ENCODE measurements at places on chromosomes 7 and 10.

- DNase-seq: no peak
Observed at GRCh38 chr7:154415709-154416399, 363.7 kb downstream of the DPP6 start.

DNA sequence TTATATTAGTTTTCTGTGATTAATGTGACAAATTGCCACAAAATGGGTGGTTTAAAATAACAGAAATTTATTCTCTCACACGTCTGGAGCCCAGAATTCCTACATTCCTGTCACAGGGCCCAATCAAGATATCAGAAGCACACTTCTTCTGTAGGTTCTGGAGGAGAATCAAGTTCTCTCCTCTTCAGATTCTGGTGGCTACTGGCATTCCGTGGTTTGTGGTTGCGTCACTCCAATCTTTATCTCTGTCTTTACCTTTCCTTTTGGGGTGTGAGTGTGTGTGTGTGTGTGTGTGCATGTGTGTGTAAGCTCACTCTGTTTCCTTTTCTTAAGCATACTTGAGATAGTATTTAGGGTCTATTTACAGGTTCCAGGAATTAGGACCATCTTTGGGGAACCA is 115.5 kb upstream of the DKK1 start:
- DNase-seq: peak; percentile 26

GRCh38 chr7:28979776-28980175 is 21.6 kb upstream of the TRIL start:
- DNase-seq: no peak

DNA sequence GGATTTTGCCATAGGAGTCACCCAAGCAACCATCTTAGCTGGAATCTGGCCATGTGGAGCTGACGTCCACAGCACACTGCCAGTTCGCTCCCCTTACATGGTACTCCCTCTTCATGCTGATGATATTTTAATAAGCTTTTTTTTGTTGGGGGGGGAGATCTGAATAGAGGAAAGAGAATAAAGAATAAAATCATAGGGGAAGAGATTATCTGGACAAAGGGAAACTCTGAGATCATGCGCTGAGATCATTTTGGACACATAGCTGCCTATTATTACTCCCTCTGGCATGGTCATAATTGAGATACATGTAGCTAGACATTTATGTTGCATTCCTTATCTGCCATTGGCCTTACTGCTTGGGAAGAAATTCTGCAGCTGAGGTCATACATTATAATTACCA is 282.7 kb downstream of the HTR7 start:
- no peak for DNase-seq

- no peak for DNase-seq
Observed at GRCh38 chr7:41877118-41877517, 174.2 kb upstream of the INHBA start.

GRCh38 chr7:121431996-121432395 is 35.9 kb upstream of the FAM3C start:
- DNase-seq: no peak

- no peak for DNase-seq
Observed at GRCh38 chr7:131521651-131522163, 34.7 kb downstream of the PODXL start.

DNA sequence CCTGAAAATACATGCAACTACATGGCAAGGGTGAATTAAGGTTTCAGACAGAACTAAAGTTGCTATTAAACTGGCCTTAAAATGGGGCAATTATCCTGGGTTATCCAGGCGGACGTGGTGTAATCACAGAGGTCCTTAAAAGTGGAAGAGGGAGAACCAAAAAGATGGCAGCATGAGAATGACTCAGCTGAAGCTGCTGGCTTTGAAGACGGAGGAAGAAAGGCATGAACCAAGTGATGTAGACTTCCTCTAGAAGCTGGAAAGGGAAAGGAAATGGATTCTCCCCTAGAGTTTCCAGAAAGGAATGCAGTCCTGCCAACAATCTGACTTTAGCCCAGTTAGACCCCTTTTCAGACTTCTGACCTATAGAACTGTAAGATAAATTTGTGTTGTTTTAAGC is 27.0 kb upstream of the UBN2 start:
- no peak for DNase-seq

- DNase-seq: no peak
Observed at GRCh38 chr10:100469756-100470155, 6.9 kb downstream of the WNT8B start.

GRCh38 chr10:93568105-93568390 is 1.6 kb downstream of the FFAR4 start:
- DNase-seq: no peak

GRCh38 chr7:30797176-30798040 is 26.2 kb downstream of the MINDY4 start:
- DNase-seq: peak; percentile 22

DNA sequence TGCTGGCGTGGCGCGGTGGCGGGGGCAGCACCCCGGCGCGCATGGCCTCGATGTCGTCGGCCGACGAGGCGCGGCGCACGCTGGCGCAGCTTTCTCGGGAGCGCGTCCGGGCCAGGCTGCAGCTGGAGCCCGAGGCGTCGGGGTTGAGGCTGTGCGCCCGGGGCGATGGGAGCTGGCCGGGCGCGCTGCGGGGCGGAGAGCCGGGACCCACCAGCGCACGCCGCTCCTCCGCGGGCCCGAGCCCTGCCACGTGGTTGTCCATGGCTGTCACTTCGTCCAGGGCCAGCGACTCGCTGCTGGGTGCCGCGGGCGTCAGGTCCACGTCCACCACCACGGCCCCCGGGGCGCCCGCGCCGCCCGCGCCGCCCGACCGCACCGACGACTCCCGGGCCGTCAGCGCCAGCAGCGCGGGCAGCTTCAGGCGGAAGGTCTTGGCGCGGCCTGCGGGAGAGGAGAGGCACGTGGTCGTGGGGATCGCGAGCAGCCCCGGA is 20.0 kb downstream of the KCNH2 start:
- no peak for DNase-seq

GRCh38 chr7:5624386-5625365 is 156.8 kb downstream of the RNF216 start:
- DNase-seq: no peak

- no peak for DNase-seq
Observed at GRCh38 chr10:61329854-61330253, 123.3 kb downstream of the TMEM26 start.

- no peak for DNase-seq
Observed at GRCh38 chr7:133300811-133301210, 47.9 kb downstream of the EXOC4 start.

DNA sequence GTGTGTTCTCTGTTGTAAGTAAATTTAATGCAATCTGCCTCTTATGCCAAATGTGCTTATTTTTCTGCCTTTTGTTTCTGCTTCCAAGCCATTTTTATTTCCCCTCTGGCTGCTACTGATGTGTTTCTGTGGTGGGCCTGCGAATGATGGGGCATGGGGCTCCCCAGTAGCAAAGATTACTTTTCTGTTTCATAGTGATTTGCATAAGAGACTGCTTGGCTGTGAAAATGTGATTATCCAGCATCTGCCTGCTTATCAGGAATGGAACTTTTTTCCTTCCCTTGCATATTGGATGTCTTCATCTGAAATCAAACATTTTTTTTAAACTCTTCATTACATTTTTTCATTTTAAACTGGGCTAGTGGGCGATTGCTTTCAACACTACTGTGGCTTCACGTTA is 57.7 kb upstream of the BTBD16 start:
- DNase-seq: no peak

- DNase-seq: no peak
Observed at GRCh38 chr7:45601816-45602540, 27.8 kb downstream of the ADCY1 start.

DNA sequence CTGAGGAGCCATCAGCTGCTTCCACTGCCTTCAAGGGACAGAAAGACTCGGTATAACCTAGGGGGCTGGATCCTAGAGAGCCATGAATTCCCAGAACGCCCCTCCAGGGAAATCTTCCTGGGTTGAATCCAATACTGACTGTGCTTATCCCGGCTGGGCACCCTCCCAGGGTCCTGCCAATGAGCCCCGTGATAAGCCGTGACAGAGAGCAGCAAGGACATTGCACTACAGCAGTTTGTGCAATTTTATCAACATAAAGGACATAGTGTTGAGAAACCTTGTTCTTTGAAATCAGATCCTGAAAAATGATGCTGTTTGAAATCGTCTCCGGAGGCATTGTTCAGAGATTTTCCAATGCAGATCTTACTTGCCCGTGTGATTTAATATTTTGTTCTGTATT is 18.8 kb downstream of the AKR1B1 start:
- DNase-seq: no peak

DNA sequence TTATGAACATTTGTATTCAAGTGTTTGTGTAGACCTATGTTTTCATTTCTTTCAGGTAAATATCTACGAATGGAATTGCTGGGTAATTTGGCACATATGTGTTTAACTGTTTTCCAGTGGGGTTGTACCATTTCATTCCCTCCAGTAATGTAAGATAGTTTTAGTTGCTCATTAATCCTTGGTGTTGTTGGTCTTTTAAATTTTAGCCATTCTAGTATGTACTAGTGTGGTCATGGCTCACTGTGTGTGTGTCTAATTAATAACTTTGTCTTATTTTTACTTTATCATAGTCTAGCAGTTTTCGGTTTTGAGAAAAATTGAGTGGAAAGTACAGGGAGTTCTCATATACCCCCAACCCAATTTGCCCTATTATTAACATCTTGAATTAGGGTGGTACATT is 278.8 kb downstream of the CAMK1D start:
- DNase-seq: no peak

DNA sequence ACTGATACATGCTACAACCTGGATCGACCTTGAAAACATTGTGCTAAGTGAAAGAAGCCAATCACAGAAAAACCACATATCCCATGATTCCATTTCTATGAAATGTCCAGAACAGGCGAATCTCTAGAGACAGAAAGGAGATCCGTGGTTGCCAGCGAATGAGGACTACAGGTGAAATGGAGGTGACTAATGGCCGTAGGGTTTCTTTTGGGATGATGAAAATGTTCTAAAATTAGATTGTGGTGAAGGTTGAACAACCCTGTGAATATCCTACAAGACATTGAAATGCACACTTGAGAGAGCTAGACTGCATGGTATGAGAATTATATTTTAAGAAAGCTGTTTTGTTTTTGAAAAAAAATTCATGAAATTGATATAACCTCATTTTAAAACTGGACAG is 188.5 kb upstream of the PLXNA4 start:
- no peak for DNase-seq

DNA sequence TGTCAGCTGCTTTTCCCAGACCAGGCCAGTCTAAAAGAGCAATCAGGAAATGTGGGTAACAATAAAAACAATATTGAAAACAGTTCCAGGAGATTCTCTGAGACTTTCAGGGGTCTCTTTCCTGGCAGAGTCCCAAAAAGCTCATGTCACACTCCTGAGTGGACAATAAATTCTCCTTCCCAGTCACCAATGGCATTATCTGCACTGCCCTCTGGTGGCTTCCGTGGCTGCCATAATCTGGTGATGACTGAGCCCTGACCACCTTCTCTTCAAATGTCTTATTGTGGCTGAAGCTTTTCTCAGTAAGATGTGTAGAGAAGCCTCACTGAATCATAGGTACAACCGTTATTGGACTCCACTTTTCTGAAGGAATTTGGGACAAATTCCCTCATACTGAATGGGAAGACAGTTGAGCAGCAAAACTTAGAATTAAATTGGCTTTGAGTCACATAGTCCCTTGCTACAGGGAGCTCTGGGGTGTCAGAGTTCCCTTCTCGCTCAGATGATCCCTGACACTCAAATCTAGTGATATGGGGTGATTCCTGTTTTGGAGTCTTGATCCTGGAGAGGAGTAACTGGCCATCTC is 24.4 kb upstream of the ASAH2 start:
- DNase-seq: peak; percentile 10

DNA sequence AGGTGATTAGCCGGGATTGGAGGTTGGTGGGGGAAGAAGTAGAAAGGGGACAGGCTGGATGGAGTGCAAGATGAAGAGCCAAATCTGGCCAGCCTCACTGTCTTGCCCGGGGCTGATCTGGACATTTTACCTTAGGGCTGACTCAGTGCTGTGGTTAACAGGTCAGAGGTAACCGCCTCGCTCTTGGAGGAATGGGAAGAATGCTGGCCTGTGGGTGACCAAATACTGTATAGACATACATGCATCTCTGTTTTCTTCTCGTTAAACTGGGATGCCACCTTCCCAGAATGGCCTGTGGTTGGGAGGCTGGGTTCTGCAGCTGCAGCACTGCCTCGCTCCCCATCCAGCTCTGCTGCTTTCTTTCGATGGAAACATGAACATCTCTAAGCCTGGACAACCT is 120.0 kb downstream of the SEC23IP start:
- DNase-seq: no peak

GRCh38 chr7:139153832-139154231 is 44.3 kb upstream of the ZC3HAV1 start:
- DNase-seq: peak; percentile 25

GRCh38 chr10:123766012-123766411 is 99.9 kb downstream of the GPR26 start:
- no peak for DNase-seq

DNA sequence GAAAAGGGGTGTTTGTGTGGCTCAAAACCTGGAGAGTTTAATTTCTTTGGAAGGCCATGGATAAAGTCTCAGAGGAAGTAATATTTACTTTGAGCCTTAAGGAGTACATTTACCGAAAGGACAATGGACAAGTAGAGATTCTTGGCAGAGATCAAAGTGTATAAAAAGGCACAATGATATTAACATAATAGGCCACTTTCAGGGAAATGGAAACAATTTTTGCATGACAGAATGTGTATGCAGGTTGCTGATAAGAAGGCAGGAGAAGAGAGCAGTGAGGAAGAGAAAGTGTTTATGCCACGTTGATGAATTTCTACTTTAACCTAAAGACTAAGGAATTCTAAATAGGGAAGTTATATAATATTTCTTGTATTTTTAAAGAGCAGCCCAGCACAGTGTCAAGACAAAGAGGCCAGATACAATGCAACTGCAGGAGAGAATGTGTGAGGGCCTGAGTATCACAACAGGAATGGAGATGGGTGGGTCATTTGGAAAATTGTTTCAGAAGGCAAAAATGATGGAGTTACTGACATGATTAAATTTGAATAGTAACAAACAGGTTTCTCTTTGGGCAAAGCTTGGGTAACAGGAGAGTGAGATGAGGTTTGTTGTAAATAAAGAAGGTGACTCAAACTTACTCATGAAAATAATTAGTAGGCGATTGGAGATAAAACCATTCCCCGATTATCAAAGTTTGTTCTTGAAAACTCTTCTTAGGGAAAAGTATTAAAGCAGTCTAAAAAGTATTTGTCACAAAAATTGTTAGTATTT is 84.1 kb downstream of the THSD7A start:
- no peak for DNase-seq

GRCh38 chr10:49080071-49080470 is 35.3 kb downstream of the VSTM4 start:
- DNase-seq: peak; percentile 40

DNA sequence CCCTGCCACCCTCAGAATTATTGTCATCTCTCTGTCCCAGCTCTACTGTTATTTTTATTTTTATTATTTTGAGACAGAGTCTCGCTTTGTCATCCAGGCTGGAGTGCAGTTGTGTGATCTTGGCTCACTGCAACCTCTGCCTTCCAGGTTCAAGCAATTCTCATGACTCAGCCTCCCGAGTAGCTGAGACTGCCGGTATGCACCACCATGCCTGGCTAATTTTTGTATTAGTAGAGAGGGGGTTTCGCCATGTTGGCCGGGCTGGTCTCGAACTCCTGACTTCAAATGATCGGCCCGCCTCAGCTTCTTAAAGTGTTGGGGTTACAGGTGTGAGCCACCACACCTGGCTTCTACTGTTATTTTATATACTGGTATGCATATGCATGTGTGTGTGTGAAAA is 11.0 kb downstream of the CALHM2 start:
- peak; percentile 13 for DNase-seq

- DNase-seq: no peak
Observed at GRCh38 chr7:134154581-134155130, 27.5 kb downstream of the LRGUK start.
